Activated T-helper 9 cell treated with anti-CD3 and anti-CD28 coated beads, Interleukin-2, amount 50 U/mL, for 16 hours (primary cell): ENCODE measurements at places on chromosomes 2 and 18.

DNA sequence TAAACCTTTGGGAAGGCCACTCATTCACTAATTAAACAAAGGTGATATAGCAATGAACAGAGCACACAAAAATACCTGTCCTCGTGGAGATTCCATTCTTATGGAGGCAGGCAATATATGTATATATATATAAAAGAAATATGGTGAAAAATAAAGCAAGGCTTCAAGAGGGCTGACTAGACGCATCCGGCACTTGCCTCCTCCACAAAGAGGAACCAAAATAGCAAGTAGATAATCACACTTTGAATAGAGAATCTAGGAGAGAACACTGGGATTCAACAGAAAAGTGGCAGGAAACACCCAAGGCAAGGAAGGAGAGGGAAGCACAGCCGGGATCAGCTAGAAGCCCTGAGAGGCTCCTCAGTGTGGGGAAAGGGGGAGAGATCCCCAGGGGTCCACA, 218.4 kb upstream of the FOSL2 start:
- DNase-seq: no peak

DNA sequence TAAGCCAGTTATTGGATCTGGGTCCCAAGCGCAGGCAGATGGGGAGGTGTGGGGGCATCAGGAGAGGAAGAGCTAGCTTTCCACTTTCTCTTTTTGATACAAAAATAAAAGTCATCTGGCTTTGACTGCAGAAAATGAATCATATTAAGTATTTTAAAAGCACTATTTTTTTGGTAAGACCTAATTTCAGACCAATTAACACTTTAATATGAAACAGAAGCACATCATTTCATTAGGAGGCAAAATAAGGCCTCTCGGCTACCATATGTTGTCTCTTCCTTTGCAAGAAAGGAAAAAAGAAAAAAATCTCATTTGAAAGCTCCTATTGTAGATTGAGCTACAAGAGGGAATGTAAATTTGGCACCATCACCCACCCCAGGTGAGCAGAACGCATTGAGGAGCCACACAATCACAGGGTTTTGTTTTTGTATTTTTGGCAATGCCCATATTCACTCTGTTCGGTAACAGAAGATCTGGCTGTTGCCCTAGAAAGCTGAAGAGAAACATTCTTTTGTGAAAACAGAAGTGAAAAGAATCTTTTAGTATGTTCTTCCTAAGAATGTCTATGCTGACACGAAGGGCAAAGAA, 390.7 kb upstream of the ETAA1 start:
- DNase-seq: no peak

DNA sequence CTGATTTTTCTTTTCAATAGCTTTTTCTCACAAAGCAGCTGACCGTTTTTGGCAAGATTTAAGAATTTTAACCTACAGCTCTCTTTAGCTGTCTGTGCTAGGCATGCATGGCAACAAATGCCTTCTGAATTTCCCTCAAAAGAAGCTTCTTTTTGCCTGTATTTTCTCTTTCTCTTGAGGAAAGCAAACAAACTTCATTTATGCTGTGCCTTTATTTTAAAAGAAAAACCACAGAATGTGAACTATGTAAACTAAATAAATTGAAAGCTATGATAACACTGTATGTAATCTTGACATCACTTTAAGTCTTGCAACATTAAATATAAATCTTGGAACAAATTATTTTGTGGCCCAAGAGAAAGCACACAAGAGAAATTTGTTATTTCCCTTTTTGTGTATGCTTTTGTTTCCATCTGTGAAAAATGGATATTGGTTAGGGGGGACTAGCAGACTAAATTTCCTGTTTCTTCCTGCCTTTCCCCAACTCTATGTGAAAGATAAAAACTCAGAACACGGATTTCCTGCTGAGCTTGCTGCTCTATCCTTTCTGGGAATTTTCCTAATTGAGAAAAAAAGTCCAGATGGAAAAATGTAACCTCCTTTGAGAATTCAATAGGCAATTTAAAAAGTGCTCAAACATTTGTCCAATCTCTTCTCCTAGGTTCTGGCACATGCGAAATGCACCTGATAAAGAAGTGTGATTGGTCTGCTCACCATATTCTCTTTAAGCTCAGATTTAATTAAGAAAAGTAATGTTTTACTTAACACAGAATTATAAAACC, 20.9 kb upstream of the TFPI start:
- DNase-seq: no peak

DNA sequence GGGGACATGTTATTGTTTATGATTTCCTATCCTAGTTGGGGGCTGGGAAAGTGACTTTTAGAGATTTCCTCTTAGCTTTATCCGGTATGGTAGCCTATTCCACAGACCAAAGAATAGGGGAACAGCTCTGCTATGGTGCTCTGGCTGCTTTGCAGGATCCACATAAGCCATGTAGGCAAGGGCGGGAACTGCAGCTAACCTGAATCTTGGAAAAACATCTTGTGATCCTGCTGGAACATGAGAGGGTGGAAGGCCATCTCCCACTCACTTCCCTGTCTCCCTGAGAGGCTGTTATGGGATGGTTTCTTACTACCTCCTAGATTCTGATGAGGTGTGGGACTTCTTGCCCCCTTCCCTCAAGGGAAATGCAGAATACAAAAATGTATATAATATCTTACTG, 2.0 kb upstream of the DARS1 start:
- DNase-seq: no peak

- no peak for DNase-seq
Measured at GRCh38 chr2:227079726-227080125, 84.3 kb downstream of the COL4A4 start.
